ENCODE measurements at places on chromosomes 1 and 21. TPM values are rescaled to one million over a fixed set of nuclear protein-coding genes. Genes with fewer than 3 reads are reported as not detected.

KRTAP13-2 gene
- total RNA-seq, result not detected

- DNase-seq, result no peak
These were observed 34.0 kb downstream of the ARHGEF16 start for GRCh38 chr1:3488432-3488831.

POTED gene
- not detected for total RNA-seq

GRCh38 chr21:39197448-39198233 lies 14.4 kb upstream of the PSMG1 start:
- no peak for DNase-seq

DNA sequence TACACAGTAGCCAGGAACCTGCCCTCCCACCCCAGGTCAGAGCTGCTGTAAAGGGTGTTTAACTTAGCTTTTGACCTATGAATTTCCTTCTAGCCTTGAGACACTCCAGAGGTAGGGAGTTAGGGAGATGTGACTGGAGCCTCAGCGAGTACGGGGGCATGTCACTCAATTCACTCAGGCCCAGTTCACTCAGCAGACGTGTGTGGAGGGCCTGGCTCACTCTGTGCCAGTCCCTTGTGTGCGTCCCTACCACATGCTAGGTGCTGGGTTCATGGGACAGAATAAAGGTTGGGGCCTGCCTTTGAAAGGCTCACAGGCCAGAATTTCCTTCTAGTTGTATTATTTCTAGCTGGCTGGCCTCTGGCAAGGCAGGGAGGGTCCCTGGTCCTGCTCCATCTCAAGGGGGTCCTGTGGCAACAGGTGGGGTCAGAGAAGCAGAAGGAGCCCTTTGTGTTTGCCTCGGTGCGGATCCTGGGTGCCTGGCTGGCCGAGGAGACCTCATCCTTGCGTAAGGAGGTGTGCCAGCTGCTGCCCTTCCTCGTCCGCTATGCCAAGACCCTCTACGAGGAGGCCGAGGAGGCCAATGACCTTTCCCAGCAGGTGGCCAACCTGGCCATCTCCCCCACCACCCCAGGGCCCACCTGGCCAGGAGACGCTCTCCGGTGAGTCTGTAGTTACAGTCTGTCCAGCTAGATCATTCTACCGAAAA lies 4.5 kb downstream of the NCDN start:
- no peak for DNase-seq

Measured in HCT116 (cell line).